Activated CD4-positive, alpha-beta T cell treated with anti-CD3 and anti-CD28 coated beads for 24 hours (primary cell): ENCODE measurements at places on chromosomes 1 and 21.

DNA sequence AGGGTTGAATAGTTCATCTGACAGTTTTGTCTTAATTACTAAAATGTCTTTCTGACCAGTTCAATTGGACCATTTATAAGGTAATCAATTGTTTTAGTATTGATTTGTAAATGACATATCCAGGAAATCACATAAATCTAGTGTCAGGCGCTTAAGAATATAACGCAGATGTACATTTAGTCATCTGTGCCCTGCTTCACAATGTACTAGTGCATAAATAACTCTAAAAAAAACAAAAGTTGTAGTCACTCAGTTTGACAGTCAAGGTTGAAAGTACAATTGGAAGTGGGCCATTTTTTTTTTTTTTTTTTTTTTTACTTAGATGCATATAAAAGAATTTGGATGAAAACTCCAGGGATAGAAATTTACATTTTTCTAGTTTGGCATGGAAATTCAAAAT lies 490.4 kb downstream of the PTPRC start:
- DNase-seq, result no peak

GRCh38 chr1:234943836-234944402 lies 184.7 kb downstream of the TOMM20 start:
- no peak for DNase-seq

DNA sequence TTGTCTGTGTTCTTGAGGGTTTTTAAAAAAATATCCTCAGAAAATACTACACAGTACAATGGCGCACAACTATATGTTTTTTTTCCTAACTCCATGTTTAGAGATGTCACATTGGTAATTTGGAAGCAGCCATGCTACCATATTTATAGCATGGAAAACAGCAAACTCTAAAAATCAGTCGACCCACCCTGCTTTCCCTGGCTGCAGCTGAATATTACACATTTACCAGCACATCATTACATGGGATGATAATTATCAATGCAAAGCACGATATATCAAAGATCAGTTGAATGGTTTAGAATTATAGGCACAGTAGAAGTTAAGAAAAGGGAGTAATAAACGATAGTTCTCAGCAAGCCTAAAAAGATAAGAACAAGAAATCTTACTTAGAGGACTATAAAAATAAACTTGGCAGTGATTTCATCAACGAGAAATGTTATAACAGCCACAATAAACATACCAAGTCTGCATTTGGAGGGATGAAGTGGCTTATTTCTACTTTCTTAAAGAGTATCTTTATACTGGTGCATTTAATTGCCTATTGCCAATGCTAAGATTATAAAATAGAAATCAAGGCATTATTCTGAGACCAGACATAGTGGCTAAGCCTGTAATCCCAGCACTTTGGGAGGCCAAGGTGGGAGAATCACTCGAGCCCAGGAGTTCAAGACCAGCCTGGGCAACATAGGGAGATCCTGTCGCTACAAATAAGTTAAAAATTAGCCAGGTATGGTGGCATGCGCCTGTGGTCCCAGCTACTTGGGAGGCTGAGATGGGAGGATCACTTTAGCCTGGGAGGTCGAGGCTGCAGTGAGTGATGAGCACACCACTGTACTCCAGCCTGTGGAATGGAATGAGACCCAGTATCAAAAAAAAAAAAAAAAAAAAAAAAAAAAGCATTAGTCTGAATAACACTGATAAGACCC lies 43.4 kb downstream of the WDR64 start:
- no peak for DNase-seq

DNA sequence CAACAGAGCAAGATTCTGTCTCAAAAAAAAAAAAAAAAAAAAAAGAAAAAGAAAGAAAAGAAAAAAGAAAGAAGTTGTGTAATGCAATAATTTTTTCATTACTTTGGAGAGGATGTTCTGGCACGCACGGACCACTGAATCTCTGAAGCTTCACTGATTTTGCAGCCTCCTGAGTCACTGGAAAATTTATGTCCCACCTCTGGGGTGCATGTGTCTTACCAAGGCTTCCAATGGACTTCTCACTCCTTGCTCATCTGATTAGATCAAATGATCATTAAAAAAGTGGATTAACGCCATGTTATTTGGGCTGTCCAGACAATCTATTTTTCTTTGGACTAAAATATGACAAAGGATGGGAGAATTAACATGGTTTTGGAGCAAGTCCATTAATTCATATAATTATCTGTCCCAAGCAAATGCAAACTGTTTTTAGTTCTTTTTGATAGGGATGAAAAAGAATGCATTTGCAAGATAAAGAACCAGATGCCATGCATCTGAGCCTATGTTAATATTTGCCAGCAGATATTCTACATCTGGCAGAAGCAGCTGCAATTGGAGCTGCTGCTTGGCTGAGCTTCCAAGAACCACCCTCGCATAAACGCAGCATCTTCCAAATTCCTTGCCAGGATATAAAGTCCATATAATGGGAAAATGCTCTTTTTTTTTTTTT lies 10.1 kb upstream of the MAP1LC3C start:
- DNase-seq, result no peak

- DNase-seq, result no peak
Observed at GRCh38 chr1:181222972-181223505, 134.5 kb downstream of the IER5 start.

- no peak for DNase-seq
Observed at GRCh38 chr1:29636936-29637335, 400.6 kb downstream of the PTPRU start.

DNA sequence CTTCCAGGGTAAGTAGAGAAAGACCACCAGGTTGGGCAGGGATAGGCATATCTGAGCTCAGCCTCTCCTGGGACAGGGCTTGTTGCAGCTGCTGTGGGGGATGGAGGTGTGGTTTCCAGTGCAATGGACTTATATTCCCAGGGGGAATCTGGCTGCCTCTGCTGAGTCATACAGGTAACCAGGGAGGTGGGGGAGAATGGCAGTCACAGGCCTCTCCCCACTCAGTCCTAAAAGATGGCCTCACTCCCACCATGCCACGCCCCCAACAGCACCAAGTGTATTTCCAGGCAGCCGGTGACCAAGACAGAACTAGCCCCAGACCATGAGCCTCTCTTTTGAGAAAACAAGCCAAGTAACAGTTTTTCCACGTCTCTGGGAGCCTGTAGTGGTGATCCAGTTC lies 1240.7 kb downstream of the BRINP3 start:
- DNase-seq, result no peak

GRCh38 chr1:154448331-154448811 lies 43.2 kb downstream of the IL6R start:
- no peak for DNase-seq

DNA sequence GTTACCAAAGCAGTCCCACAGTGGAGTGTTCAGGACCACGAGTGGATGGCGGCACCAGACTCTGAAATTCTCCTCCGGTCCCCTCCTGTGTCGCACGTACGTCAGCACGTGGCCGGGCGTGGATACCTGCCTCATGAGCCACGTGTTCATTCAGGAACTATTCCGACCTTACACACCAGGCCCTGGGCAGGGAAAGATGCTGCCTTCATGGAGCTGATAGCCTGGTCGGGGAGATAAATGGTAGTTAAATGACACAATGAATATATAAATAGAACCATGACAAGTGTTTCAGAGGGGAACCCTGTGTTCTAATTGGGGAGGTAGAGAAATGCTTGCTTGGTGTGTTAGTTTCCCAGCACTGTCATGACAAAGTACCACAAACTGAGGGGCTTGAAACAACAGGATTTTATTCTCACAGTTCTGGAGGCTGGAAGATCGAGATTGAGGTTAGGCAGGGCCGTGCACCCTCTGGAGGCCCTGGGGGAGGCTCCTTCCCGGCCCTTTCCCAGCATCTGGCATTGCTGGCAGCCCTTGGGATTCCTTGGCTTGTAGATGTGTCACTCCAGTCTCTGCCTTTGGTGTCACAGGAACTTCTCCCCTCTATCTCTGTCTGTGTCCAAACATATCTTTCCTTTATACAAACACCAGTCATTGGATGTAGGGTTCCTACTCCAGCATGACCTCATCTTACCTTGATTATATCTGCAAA lies 28.9 kb upstream of the GPR137B start:
- no peak for DNase-seq

DNA sequence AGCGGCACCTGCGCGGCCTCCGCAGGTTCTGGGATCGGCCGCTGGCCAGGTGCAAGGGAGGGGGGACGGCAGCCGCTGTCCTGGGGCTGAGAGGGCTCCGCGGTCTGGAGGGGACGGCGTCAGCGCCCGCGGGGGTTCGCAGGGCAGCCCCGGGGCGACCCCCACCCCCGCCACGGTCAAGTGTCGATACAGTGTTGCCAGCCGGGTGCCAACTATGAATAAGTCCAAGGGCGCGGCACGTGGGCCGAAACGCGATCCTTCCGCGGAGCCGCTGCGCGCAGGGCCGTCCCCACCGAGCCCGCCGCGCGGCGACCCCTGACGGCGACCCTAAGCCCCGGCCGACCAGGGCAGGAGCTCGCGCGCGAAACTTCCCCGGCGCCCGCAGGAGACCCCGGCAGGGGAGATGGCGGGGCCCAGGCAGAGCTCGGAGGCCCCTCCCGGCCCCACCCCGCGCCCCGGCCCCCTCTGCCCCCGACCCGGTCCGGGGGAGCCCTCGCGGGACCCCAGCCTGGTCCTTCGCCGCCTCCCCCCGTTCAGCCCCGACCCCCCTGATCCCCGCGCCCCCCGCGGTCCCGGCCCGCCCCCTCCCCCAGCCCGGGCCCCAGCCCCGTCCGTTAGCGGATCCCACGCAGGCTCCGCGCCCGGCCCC lies 586 bp upstream of the AGPAT3 start:
- DNase-seq, result no peak

DNA sequence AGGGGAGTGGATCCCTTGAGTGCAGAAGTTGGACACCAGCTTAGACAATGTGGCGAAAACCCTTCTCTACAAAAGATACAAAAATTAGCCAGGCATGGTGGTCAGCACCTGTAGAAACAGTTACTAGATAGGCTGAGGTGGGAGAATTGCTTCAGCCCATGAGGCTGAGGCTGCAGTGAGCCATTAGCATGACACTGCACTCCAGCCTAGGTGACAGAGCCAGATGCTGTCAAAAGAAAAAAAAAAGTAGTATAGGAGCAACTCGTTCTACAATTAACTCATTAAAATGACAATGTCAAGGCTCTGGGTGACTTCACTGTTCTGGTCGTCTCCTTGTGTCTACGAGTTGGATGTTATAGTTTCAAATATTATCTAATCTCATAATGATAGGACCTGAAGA lies 370.6 kb upstream of the NCAM2 start:
- no peak for DNase-seq

- no peak for DNase-seq
Observed at GRCh38 chr1:161033751-161034150, 5.0 kb downstream of the TSTD1 start.

DNA sequence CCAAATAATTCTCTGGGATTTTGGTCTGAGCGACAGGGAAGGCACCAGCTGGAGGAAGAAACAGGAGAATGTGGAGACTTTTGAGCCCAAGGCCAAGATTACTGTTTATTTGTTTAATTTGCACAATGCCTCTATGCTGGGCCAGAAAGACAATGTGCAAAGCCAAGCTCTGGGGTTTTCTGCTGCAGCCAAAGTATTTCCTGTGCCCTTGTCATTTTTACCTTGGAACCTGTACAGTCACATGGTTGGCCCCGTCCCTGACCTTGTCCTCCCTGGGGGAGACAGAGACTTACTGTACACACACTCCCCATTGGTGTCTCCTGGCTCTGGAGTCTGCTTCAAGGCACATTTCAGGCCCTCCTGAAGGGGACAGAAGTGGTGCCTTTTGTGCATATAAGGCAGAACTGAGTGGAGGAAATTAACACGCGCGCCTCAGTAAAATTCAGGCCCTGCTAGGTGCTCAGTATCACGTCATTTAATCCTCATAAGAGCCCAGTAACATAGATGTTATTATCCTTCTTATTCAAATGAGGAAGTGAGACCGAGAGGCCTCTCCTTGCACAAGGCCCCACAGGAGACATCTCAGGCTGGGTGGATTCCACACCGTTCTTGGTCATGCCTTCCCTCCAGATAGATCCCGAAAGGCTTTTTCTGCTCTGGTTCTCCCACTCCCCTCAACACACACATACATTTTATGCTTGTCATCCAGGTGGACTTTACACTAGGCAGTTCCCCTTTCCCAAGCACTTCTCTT lies 21.1 kb downstream of the C1orf115 start:
- no peak for DNase-seq

- no peak for DNase-seq
Observed at GRCh38 chr1:26388791-26389445, 16.4 kb upstream of the ZNF683 start.
